ENCODE measurements at places on chromosomes 1 and 21.

GRCh38 chr1:209783386-209783785 lies 973 bp downstream of the C1orf74 start:
- DNase-seq: no peak

DNA sequence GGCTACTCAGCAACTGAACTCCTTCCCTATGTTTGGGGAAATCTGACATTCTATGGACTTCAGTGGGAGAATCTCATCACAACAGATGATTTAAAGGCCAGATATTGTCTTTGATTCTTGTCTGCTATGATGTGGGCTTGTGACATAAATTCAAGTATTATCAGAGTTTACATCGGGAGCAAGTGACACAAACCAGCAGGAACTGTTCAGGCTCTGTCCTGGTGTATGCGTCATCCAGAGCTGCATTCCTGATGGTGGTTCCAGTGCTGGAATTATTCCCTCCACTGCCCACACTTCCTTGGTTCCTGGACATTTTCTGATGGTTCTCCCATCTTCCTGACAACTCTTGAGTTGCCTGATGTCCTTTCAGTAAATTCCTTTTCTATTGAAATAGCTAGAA lies 10.8 kb upstream of the LSM10 start:
- no peak for DNase-seq

DNA sequence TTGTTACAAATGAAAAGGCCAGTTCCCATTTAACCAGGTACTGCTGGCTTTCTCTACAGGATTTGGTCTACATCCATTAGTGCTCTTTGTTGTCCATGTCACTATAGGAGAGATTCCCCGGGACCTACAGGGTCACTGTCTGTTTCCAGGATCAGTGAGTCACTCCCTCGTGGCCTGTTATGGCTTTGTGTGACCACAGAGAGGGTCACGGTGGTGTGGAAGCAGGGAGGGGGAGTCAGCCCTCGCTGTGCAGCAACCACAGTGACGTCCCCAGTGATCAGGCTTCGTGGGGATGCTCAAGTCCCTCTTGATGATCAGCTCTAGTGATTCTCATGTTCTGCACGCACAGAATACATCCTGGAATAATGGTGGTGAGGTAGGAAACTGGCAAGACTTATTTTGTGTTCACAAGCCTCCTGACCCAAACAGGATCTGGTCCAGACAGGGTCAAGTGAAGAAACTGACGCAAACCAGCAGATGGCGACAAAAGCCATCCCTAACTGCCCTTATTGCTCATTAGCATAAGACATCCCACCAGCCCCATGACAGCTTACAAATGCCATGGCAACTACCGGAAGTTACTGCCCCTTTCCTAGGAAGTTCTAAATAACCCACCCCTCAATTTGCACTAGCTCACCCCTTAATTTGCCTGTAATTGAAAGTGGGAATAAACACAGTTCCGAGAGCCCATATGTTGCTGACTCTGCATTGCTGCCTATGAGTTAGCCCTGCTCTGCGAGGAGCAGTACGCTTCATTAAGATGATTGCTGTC lies 98.5 kb downstream of the DISC1 start:
- DNase-seq: no peak

GRCh38 chr1:200437556-200438203 lies 27.8 kb upstream of the ZNF281 start:
- no peak for DNase-seq

- DNase-seq: no peak
Measured at GRCh38 chr1:225483818-225484656, 56.2 kb upstream of the LBR start.

GRCh38 chr1:204196068-204196795 lies at the start of gene KISS1:
Gene KISS1, minus strand, starts transcription at chr1:204196491. Its CDS starts 3,615 bp downstream, at chr1:204192876.
- DNase-seq: no peak

GRCh38 chr1:166974647-166975345 lies 544 bp downstream of the ILDR2 start:
- DNase-seq: no peak

DNA sequence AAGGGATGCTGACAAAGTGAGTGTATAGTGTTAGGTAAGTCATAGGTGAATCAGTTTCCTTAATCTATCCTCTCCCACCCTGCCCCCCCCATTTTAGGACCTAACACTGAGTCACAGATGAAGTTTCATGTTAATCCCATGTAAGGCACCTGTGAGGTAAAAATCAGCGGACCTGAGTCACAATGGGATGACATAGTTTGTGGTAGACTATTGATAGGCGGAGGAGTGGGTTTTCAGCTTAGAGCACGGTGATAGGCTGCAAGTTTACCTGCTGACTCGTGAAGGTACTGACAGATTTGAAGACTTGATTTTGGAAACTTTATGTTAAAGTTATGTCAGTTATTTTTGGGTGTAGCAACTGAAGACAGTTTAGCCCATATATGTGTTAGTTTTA lies 1.7 kb downstream of the TOR1AIP1 start:
- DNase-seq: no peak

DNA sequence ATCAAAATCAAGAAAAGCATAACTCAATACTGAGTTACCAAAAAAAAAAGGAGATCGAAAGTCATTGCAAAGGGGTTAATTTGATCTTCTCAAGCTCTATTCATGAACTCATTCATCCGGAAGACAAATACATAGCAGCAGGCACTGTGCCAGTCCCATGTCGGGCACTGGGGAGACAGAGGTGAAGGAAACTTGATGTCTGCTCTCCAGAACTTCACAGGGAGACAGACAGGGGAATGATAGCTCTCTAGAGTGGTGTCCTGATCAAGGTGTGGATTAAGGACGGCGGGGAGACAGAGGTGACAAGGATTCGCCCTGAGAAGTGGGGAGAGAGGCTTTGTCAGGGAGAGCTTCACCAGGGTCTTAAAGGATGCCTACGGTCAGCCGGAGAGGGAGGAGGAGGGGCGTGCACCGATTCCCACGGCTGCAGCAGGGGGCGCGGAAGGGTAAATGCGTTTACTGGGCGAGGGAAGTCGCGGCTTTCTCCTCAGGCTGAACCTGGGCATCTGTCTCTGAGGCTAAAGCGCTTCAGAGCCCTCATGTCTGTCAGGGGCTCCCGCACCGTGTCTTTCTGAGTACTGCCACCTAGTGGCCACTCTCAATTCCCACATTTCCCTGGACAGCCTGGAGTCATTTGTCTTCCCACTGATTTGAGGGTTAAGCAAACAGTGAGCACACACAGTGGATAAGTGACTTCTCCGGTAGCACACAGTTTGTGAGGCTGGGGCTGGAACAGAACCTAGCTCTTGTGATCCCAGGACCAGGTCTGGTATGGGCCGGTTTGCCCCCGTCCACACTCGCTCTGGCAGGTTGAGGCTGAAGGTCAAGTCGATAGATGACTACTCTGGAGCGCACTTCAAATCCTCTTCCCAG lies 152.8 kb downstream of the TENT5C start:
- DNase-seq: peak; percentile 24

GRCh38 chr1:24062221-24062620 lies 49.7 kb downstream of the MYOM3 start:
- no peak for DNase-seq

DNA sequence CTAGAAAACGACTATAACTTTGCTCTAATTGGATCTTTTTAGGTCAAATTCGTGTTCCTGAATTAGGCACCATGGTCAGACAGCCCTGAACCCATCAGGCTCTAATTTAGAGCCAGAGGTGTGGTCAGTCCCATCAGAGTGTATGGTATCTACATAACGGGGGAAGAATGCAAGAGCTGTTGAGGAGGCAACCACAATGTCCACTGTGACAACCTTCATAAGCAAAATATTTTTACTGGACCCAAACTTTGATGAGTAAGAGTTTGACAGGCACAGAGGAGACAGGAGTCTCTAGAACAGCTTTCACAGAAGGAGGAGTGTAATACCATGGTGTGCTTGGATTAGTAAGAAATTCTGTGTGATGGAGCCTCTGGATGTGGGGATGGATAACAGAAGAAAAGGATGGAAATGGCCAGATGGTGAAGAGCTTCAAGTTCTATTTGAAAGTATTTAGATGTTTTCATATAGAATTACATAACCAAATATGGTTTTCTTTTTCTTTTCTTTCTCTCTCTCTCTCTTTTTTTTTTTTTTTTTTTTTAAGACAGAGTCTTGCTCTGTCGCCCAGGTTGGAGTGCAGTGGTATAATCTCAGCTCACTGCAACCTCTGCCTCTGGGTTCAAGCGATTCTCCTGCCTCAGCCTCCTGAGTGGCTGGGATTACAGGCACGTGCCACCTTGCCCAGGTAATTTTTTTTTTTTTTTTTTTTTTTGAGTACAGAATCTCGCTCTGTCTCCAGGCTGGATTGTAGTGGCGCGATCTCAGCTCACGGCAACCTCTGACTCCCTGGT lies 24.9 kb downstream of the UBE2U start:
- no peak for DNase-seq

- DNase-seq: no peak
Measured at GRCh38 chr1:45230537-45230936, 24.1 kb upstream of the ZSWIM5 start.

- no peak for DNase-seq
Measured at GRCh38 chr1:218525451-218526197, 180.5 kb downstream of the TGFB2 start.

- DNase-seq: no peak
Measured at GRCh38 chr1:23787701-23788100, 3.2 kb upstream of the LYPLA2 start.

- DNase-seq: no peak
Measured at GRCh38 chr1:224789311-224789710, 140.2 kb upstream of the DNAH14 start.

GRCh38 chr1:241631674-241632073 lies 8.5 kb downstream of the CHML start:
- DNase-seq: no peak

- no peak for DNase-seq
Measured at GRCh38 chr1:224226849-224227502, 43.9 kb downstream of the DEGS1 start.

DNA sequence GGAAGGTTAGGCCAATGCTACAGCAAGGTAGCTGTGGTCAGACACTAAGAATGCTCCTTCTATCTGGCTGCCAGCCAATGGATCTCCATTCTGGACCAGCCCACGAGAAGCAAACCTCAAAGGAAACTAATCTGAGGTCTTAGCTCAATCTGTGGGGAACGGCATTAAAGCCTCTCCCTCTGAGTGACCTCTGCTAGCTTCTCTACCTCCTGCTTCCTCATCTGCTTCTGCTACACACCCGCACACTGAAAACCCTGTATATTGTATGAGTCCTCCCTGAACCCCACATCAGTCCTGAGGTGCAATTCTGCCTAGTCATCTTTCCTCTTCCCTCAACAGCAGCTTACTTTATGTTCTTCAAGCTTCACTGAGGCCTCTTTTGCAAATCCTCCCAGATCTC lies 6.9 kb upstream of the GALE start:
- DNase-seq: no peak

- no peak for DNase-seq
Measured at GRCh38 chr1:33351281-33351660, 30.4 kb upstream of the A3GALT2 start.

DNA sequence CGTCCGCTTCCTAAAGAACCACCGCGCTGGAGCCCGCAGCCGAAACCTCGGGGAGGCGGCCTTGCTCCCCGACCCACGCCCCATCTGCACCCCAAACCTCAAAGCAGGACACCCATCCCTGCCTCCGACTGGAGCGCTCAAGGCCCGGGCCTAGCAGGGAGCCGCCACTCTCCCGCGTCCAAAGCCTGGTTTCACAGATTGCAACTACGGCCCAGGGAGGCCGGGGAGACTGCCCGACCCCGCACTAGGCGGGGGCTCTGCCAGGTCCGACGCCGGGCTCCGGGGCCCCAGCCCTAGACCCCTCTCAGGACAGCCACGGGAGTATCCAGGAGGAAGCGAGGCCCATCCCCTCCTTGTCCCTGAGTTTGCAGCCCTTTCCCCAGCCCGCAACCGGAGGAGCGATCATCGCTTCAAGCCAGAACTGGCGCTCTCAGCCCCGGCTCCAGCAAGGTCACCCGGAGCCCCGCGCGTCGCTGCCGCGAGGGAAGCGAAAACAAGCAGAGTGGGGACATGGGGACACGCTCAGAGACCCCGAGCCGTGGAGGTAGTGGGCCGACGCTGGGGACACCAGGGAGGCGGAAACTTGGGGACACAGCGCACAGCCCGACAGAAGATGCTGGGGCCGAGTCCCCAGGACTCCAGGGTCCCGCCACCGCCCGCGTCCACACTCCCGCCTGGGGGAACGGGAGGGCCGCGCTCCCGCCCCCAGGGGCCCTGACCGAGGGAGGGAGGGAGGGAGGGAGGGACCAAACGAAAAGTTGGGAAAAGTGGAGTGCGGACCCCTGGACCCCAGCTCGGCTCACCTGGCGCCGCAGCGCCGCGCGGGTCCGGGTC lies 433 bp downstream of the TMEM200B start:
- DNase-seq: no peak

GRCh38 chr1:152043870-152044269 lies 7.1 kb upstream of the S100A11 start:
- DNase-seq: no peak

DNA sequence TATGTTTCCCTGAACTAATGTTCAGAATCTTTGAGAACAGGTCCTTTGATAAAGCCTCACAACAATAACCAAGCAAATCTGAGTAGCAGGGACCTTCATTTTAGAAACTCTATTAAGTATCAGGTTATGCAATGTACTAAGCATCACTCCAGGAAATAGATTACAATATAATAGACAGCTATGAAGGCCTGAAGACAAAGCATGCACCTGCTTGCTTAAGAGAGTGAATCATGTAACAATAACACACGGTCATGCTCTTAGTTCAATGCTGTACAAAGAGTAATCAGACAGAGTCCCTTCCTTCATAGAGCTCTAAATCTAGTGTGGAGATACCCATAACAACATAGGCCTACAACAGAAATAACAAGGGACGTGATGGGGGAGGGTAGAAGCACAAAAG lies 8.1 kb upstream of the CMPK1 start:
- DNase-seq: no peak

- no peak for DNase-seq
Measured at GRCh38 chr21:20852866-20853265, 145.3 kb upstream of the NCAM2 start.

DNA sequence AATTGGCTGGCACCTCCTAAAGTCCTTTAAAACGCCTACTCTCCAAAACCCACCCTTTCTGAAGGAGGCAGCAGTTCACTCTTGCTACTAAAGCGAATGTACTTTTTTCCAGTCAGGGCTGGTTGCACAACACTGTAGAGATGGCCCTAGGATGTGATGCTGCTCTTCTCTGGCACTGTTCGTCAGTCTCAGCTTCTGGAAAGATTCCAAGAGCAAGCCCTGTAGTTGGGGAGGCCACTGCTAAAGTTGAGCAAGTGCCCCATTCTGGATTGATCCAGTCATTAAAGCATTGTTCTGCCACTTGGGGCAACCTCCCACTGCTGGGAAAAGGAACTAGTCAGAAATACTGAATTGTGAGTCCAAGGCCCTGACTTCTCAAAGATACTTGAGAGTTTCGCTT lies 28.5 kb upstream of the KCNQ4 start:
- no peak for DNase-seq
